Cortex of kidney (tissue), 1 donor: ENCODE measurements at places on chromosomes 5 and 9.

DNA sequence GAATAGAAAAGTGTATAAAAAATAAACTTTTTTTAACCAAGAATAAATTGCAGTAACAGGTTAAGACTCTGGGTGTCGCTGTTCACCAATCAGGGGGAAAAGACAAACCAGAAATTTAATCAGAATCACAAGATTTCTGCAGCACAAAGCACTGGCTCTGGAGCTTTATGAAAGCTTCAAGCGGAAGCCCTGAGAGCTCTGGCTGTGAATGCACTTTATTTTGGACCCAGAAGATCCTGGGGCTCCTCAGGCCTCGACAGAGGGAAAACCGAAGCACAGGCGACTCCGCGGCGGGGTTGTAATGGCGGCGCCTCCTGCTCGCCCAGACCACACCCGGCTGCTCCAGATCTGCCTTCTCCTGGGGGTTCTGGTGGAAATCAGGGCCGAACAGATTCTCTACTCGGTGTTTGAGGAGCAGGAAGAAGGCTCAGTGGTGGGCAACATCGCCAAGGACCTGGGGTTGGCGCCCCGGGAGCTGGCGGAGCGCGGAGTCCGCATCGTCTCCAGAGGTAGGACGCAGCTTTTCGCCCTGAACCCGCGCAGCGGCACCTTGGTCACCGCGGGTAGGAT, at the start of gene PCDHGA4:
Gene PCDHGA4 (plus strand): TSS at position 122 of the 570 bp plus-strand sequence. CDS start 87 bp downstream, at position 209.
- no peak for DNase-seq

- DNase-seq, result no peak
Observed at GRCh38 chr5:89351975-89352374, 469.0 kb upstream of the MEF2C start.

GRCh38 chr9:76451234-76451633, 7.7 kb upstream of the GCNT1 start:
- no peak for DNase-seq

DNA sequence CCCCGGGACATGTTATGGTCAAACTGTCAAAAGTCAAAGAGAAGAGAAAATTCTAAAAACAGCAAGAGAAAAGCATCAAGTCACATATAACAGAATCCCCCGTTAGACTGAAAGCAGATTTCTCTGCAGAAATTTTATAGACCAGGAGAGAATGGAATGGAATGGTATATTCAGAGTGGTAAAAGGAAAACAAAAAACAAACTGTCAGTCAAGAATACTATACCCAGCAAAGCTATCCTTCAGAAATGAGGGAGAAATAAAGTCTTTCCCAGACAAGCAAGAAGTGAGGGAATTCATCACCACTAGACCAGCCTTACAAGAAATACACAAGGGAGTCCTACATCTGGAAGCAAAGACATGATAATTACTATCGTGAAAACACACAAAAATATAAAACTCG, 208.0 kb downstream of the CACNA1B start:
- DNase-seq, result no peak

- no peak for DNase-seq
Observed at GRCh38 chr9:137406876-137407589, 15.9 kb downstream of the EXD3 start.

DNA sequence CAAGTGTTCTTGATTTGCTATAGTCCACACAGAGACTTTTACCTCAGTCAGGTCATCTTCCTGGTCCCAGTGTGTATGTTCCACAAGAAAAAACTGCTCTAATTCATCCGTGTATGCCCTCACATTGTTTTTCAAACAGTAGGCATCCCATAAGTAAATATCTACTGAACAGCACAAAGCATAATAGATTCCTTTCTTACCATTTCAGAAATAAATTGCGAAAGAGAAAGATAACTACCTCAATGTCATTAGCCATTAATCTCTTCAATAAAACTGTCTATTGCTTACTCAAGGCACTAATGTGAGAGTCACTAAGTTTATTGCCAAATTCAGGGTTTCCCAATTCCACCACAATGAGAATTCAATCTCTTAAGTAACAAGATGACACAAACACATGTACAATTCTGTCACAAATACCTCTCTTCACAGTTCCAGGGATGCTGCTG, 9.6 kb downstream of the FBXW2 start:
- DNase-seq, result no peak

GRCh38 chr5:17838469-17838868, 204.2 kb downstream of the TAF11L14 start:
- DNase-seq, result no peak

- DNase-seq, result no peak
Observed at GRCh38 chr9:29647451-29647850, 2074.2 kb upstream of the C9orf72 start.

DNA sequence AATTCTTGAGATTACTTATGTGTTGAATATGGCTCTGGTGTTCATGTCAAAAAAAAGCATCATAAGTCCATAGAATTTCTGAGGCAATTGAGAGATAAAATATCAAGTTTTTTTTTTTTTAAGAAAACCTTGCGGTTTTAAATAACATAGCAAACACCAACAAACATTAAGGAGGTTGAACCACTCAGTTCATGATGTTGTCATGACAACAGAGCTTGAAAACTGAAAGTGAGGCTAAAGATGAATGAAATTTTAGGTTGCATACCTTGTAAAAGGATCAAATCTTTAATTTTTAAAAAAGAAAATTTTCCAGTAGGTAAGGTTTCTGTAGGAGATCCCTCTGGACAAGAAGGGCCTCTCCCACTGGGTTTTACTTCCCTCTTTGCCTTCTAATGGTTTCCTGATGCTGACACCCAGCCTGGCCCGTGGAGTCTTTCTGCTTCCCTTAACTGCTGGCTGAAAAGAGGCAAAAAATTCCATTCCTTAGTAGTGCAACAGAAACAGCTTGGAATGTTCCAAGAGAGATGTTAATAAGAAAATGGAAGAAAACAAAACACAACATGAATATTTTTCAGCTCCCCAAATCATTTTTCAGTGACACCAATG, 60.0 kb upstream of the FER start:
- no peak for DNase-seq

- no peak for DNase-seq
Observed at GRCh38 chr9:9950813-9951212, 662.0 kb downstream of the PTPRD start.

GRCh38 chr9:126675147-126675467, 61.4 kb downstream of the LMX1B start:
- no peak for DNase-seq

DNA sequence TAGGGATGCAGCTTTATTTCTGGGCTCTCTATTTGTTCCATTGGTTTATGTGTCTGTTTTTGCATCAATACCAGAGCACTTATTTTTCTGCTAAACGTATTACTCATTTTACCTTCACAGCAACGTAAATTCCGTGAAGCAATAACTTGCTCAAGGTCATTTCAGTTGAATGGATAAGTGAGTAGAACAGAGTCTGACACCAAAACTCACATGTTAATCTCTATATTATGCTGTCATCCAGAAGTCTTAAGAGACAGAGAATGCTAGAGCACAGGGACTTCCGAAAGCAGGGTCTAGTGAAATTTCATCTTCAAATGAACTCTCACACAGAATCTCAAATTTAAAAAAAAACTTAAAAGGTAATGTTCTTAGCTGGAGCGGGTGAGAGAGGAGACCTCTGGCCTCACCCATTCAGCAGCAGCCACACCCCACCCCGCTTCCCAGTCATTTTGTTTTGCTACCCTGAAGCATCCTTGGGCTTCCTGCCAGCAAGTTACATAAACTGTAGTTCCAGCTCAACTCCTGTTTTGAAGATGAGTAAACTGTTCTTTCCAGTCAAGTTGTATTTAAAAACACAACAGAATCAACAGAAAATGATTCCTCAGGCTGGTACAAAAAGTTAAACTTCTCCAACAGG, 69.3 kb downstream of the TRIM36 start:
- DNase-seq, result no peak

GRCh38 chr5:36881807-36882206, 5.2 kb downstream of the NIPBL start:
- DNase-seq, result no peak

- no peak for DNase-seq
Observed at GRCh38 chr5:17910318-17910717, 276.1 kb downstream of the TAF11L14 start.

- no peak for DNase-seq
Observed at GRCh38 chr9:96202971-96203780, 98.8 kb downstream of the HSD17B3 start.

DNA sequence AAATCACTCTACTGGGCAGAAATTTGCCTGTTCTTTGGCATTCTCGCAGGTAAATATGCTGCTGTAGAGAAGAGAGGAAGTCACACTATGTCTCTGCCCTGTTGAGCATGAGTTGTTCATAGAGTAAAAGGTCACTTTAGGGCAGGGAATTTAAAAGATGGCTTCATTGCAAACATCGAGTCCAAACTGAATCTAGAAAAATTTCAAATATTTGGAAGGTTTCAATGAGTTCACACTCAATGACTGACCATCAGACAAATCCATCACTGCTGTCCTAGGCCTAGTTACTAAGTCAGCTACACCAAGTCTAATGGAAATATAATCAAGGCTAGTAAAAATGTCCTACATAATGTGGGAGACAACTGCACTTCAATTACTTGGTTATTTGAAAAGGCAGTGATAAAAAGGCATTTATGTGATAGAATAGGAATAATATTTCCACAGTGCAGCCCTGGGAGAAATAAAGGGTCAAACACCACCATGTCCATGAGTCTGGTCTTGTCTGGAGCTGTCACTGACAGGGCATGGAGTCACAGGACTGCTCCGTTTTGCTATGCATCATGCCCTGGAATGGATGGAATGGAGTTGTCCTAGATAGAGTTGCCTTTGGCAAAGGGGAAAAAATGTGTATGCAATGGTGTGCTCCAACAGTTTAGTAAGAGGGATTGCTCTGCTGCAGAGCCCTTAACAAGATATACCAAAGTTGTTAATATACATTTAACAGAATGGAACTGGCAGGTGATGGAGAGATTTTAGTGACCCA, 218.5 kb upstream of the DAPK1 start:
- DNase-seq, result no peak

- no peak for DNase-seq
Observed at GRCh38 chr5:39761199-39761950, 336.6 kb upstream of the DAB2 start.

DNA sequence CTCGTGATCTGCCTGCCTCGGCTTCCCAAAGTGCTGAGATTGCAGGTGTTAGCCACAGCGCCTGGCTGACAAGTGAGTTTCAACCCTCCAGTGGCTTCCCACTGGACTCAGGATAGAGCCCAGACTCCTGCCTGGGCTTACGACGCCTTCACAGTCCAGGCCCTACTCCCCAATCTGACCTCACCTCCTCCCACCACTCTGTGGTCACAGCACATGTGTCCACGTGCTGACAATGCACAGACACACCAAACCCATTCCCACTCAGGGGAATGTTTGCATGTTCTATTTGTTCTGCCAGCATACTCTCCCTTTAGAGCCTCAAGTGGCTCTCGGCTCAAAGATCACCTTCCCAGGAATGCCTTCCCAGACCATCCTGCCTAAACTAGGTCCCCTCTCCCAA, 31.1 kb upstream of the TRIM14 start:
- no peak for DNase-seq

DNA sequence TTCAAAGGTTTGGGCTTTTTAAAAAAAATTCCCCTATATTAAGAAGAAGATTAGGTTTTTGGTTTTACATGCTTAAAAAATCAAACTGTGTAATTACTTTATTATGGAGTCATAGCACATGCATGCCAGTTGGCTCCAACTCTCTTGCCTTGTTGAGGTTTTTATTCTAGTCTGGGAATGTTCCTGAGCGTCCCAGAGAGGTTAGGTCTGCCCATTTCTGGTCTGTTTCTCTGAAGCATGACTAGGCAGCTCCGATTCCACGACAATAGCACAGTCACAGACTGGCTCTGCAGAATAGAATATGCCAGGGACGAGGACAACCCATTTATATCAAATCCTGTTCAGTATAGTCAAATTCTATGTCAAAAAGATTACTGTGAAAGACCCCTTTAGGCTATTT, 217.0 kb downstream of the PCSK5 start:
- no peak for DNase-seq

DNA sequence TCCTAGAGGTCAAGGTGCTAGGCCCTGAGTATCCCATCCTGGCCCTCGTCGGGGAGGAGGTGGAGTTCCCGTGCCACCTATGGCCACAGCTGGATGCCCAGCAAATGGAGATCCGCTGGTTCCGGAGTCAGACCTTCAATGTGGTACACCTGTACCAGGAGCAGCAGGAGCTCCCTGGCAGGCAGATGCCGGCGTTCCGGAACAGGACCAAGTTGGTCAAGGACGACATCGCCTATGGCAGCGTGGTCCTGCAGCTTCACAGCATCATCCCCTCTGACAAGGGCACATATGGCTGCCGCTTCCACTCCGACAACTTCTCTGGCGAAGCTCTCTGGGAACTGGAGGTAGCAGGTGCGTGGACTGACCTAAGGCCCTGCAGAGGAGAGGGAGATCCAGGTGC, 7.9 kb downstream of the BTNL9 start:
- DNase-seq, result no peak

- no peak for DNase-seq
Observed at GRCh38 chr9:13690595-13690994, 411.1 kb upstream of the MPDZ start.

DNA sequence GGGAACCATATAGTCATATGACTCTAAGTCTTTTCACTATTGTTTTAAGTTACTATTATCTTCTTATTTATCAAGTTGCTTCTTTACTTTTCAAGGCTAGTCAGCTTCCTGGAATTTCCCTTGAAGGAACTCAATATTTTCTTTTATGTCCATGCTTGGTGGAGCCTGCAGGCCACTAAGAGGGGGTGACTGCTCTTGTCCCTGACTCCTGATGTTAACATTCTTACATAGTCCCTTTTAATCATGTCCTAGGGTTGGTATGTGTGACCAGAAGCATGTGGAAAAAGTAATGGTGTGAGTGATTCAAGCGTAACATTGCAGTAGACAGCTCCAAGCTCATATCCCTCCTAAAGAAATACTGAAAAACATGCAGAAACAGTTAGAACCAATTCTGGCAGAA, 1536.2 kb upstream of the CDH9 start:
- DNase-seq, result no peak
